GM13977 (cell line): ENCODE measurements at places on chromosomes 2 and 18.

DNA sequence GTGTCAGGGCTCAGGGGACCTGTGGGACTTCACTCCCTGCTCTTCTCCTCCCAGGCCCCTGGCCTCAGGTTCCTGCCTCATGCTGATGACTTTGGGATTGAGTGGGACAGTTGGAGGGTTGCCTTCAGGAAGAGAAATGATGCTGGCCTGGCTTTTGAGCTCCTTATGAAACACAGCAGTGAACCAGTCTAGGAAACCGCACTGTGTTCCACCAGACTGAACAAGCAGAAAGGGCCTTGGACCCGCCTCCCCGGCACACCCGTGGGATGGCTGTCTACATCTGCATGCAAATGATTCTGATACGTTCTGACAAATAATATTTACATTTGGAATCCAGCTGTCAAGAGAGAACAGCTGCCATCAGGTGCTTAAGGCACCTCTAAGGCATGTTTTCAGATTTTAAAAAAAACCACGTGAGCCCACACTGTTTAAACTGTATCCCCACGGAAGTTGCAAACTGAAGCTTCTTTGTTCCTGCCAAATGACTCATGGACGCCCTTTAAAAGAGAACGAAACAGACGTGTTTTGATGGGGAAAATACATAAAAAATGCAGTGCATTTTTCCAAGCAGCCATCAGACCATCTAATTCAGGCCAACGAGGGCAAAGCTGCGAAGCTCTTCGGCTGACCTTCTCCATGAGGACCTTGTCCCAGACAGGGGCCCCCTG is 27.6 kb upstream of the ASAP2 start:
- no peak for DNase-seq

DNA sequence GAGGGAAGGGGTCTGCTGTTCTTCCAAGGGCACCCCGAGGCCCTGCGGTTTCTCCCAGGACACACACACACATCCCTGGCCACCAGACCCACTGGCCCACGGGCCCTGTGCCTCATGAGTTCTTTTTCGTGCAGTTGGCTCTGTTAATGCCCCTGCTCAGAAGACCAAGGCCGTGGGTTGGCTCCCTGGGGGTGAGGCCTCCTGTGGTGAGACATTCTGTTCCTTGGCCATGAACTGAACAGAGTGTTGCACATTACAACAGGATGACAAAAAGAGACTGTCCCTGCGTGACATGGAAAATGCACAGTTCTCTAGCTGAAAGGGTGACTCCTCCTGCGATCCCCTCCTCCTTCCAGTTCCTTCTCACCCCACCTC is 30.7 kb downstream of the SH2D6 start:
- no peak for DNase-seq

- no peak for DNase-seq
These were observed 13.1 kb downstream of the SPR start for GRCh38 chr2:72900191-72900825.

- DNase-seq: no peak
These were observed 37.3 kb upstream of the C18orf32 start for GRCh38 chr18:49524349-49524748.

DNA sequence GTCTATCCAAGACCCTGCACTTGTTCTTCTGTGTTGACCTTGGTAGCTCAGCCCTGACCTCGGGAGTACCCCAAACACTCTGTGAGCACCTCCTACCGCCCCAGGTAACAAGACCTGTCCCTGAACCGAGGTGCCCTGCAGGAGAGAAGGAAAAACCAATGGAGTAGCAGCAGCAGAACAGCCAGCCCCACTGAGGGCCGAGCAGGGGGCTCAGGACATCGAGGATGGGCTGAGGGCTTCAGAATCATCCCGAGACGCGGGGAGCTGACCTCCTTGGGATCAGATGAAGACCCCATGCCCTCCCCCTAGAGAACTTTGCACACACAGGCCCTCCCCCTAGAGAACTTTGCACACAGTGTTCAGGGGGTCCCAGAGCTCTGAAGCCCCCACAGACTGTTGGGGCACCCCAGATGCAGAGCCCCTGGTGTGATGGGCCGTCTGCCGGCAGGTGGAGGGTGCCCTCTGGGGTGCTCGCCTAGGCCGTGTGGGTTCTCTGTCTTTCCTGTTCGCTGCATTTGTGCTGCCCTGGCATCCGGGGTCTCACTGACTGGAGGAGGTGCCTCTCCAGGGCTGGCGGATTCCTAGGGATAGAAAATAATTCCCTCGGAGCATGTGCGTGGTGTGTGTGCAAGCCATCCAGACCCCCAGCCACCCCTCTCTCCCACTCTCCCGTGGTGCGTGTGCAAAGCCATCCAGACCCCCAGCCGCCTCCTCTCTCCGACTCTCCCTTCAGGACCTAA is 189.1 kb downstream of the TWIST2 start:
- DNase-seq: no peak

GRCh38 chr2:155815851-155816250 is 516.7 kb downstream of the NR4A2 start:
- DNase-seq: peak; percentile 2

- no peak for DNase-seq
These were observed 155.6 kb upstream of the LYPD1 start for GRCh38 chr2:132825601-132826000.

DNA sequence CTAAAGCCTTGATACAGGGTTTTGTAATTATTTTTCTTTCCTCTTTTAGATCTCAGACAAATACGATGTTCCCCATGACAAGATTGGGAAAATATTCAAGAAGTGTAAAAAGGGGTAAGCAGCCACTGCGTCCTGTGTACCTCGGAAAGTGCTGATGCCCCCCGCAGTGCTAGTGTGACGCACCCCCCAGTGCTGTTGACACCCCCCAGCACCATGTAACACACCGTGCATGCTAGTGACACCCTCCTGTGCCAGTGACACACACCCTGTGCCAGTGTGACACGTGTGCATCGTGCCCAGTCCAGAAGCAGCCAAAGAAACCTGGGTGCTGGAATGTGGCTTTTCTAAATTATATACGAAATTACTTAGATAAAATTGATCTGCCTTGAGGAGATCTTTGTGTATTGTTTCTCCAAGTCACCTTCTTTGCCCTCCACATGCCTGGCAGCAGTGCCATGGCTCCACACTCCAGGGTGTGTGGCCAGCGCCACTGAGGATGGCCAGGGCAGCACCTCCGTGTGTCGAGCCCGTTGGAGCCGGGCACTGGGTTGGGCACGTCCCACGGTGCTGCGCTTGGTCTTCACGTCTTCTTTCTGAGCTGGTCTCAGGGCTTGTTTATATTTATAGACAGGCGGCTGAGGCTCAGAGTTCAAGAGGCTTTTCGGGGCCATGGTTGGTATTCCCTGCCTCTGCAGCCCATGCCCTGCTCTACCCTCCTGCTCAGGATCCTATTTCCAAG is 44.3 kb upstream of the KLF11 start:
- no peak for DNase-seq

- DNase-seq: no peak
These were observed 96.8 kb downstream of the SP3 start for GRCh38 chr2:173868406-173868805.

DNA sequence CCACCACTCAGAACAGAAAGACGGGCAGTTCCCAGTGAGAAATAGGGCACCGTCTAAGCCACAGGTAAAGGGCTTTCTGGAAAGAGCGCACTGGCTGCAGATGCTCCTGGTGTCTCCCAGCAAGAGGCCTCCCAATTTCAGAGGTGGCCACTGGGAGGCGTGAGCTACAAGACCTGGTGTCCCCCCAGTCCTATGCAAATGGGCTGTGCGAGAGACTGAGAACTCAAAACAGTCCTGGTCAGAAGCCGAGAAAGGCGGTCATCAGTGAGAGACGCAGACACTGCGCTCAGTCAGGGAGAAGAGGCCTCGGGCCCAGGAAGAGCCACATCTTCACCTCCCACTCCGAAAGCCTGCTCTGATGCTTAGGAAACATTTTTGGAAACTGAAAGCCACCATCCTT is 179.5 kb downstream of the EIPR1 start:
- no peak for DNase-seq

DNA sequence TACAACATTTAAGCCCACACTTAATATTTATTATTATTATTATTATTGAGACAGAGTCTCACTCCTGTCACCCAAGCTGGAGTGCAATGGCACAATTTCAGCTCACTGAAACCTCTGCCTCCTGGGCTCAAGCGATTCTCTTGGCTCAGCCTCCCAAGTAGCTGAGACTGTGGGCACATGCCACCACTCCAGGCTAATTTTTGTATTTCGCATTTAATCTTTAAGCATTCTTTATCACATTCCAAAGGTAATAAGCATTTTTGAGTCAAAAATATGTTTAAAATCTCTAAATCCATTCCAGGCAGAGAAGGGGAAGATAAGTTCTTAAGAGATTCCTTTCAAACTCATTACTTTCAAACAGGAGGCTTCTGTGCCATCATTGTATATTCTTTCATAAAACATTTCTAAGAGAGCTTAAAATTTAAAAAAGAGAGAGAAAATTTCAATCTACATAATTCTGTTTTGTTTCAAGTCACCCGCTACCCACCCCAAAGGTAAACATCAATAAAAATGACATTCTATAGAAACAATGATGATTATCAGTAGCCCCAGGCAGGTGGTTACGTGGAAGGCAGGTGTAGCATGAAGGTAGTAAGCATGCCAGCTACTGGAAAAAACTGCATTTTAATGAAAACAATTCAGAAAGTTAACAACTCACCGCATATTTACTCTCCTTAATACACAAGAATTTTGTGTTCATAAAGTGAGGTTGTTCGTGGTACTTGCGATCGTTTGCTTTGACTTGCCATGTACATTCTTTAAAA is 84.4 kb upstream of the NARS1 start:
- DNase-seq: no peak

- DNase-seq: peak; percentile 53
These were observed 7.6 kb downstream of the ZFP36L2 start for GRCh38 chr2:43218702-43219382.

- peak; percentile 92 for DNase-seq
These were observed at the start of gene ORC2 for GRCh38 chr2:200963124-200963917. Gene ORC2, minus strand, starts transcription at chr2:200963660. Its CDS starts 5,537 bp downstream, at chr2:200958123.

- DNase-seq: peak; percentile 66
These were observed 70.8 kb upstream of the SMAD7 start for GRCh38 chr18:49021433-49022129.

- DNase-seq: no peak
These were observed 5.6 kb downstream of the CHST10 start for GRCh38 chr2:100411841-100412292.

DNA sequence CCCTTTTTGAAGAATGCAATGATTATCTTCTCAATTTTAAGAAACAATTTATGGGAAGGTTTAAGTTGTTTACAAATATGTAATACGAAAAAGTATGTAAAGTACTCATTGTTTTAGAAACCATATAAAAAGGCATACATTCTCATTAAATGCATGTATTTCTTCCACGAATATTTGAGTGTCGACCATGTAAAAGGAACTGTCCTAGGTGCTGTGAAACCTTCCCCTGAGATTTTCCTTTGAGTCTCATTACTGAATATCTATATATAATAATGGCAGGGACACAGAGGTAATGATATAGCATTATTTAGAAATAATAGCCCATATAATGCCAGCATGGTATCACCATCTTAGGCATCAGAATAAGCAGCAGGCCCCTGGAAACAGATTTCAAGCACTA is 239.3 kb downstream of the ERBB4 start:
- no peak for DNase-seq

GRCh38 chr2:42516418-42516901 is 22.7 kb upstream of the KCNG3 start:
- no peak for DNase-seq

DNA sequence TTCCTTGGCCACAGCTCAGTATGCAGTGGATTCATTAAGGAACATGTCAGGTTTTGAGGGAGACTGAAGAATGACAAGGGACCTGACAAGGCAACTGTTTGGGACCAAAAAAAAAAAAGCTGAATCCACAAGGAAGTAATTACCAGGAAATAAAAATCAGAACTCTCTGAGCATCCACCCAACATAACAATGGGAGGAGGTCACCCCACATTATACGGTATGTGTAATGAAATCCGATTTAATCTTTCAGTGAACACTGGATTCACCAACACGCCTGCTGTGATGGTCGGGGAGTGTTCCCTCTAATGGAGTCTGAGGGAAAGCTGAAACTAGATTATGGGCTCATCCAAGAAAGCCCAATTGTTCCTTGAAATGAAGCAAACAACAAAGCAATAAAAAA is 329.3 kb downstream of the ETAA1 start:
- no peak for DNase-seq

DNA sequence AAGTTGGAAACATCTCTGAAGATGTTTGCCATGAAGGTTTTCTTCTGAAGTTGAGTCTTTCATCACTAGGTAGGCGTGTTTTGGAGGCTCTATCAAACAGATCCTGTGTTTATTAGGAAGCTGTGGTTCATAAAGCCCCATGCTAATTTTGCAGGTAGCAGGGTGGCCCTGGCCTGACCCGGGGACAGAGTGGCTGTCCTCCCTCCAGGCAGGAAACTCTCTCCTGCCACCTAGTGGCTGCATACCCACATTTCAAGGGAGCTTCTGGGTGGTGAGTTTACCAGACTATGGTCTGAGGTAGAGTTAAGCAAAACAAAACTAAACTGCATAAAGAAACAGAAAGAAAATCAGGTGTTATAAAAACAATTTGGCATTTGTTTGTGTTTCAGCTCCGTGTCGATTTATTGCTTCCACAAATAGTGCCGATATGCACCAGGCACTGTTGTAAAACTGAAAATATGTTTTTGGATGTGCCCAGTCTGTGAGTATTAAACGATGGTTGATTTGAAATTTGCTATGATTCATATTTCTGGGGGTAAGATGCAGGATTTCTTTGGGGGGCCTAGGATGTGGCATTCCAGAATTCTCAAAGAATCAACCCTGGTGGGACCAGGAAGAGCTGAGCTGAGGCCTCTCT is 26.0 kb upstream of the IL37 start:
- DNase-seq: peak; percentile 80

GRCh38 chr2:159600752-159601151 is 15.6 kb downstream of the BAZ2B start:
- no peak for DNase-seq

GRCh38 chr18:79380816-79381806 is 14.6 kb upstream of the NFATC1 start:
- peak; percentile 87 for DNase-seq

GRCh38 chr2:167706800-167707199 is 540.6 kb downstream of the STK39 start:
- DNase-seq: no peak

GRCh38 chr2:16195681-16196070 is 255.3 kb downstream of the MYCN start:
- DNase-seq: no peak

DNA sequence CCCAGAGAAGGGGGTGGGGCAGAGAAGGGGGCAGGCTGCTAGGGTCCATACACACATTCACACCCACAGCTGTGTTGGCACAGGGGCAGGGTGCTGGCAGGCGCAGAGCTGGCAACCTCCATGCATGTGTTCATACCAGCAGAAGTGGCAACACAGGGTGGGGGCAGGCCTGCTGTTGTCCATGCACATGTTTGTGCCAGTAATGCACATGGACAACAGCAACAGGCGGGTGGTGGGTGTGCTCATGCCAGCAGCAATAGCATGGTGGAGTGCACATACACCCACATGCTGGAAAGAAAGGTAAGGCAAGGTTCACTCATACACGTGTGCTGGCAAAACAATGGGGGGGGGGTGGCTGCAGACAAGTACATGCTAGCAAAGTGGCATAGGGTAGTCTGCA is 54.7 kb downstream of the FBXO15 start:
- no peak for DNase-seq

- no peak for DNase-seq
These were observed 197.5 kb downstream of the FAM210A start for GRCh38 chr18:13528739-13529392.
